ENCODE measurements at places on chromosomes 3 and 15.

DNA sequence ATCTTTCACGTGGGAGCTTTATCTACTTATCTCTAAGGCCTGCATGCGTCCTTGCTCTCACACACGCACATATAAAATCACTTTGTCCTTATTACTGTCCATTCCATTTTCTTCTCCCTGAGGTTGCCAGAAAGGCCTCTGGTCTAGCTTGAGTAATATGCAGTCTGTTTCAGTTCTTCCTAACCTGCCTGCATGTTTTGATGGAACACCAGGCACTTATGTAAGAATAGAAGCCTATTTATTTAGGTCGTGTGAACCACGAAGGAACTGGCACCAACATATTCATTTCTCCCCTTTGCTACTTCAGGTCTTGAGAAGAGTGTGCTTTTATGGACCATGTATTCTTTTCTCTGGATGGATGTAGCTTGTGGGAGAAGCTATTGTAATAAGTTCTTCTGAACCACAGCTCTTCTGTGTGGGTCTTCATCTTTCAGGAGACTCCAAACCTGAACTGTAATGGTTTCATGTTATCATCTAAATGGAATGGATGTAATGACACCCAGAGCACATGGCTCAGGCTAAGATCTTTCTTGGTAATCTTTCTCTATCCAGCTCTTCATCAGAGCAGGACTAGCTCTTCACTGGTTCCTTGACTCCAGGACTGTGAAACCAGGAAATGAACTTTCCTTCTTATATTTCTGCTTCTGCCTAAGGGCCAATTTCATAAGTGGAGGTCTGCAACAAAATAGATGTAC, 53.8 kb downstream of the UBE2E2 start:
- peak; percentile 11 for DNase-seq

DNA sequence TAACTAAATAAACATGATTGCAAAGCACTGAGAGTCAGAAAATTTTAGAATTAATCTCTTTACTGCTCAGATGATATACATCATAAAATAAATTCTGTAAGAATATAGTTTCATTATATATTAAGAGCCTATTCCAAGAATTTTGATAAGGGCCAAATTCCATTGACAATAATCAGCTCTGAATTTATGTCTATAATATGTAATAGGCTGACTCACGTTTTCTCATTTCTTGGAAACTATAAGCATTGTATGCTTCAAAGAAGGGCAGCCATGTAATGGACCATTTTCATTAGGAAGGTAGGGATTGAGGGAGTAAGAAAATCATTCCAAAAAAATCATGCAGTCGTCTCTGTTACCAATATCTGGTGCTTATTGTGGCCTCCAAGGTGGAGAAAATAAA, 315.9 kb downstream of the ZIC4 start:
- DNase-seq, result peak; percentile 54

DNA sequence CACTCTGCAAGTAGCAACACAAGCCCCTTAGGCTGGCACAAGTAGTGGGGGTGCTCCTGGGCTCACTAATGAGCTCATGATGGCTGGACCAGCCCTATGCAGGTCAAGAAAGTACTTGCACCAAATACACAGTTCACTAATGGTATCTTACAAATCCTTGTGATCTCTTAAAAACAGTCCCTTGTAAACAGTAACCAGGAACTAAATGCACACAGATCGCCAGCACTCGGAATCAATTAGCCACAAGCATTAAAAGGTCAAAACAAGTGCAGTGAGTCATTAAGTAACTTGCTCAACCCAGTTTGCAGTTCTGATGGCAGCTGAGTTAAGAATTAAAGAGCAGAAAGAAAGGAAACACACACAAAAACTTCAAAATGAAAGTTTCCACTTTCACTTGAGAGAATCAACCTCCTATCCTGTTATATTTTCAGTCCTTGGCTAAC, 43.2 kb downstream of the ARHGEF3 start:
- peak; percentile 78 for DNase-seq

GRCh38 chr3:127858521-127858920, 36.2 kb upstream of the MGLL start:
- DNase-seq, result no peak

DNA sequence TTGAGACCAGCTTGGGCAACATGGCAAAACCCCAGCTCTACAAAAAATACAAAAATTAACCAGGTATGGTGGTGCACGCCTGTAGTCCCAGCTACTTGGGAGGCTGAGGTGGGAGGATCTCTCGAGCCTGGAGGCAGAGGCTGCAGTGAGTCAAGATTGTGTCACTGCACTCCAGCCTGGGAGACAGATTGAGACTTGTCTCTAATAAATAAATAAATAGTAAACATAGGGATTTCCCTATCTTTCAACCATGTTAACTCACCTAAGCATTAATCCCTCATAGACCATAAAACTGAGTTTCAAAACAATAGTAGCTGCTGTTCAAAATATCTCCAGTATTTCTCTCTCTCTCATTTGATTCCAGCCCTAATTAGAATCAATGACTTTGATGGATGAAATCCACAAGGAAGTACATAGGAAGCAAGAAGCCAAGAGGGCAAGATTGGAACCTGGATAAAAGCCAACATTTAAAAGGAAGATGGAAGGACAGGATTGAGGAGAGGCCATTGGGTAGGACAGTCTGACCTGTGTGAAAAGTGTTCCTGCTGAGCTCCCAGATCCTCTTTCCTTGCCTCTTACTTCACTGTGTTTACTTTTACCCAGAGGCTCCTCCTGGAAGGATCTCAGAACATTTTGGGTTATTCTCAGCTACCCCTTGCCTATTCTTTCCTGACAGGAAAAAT, 12.4 kb upstream of the TTBK2 start:
- no peak for DNase-seq

GRCh38 chr15:91413142-91413541, 313.1 kb downstream of the SV2B start:
- peak; percentile 5 for DNase-seq

- DNase-seq, result peak; percentile 41
Observed at GRCh38 chr3:191915712-191916111, 454.7 kb downstream of the PYDC2 start.

- peak; percentile 41 for DNase-seq
Observed at GRCh38 chr15:44713006-44713966, 2.0 kb downstream of the B2M start.

GRCh38 chr3:78090382-78090781, 1050.5 kb downstream of the ROBO2 start:
- no peak for DNase-seq
